ENCODE measurements at places on chromosomes 7 and 10.

- no peak for DNase-seq
These were observed 72.4 kb downstream of the AUTS2 start for GRCh38 chr7:69670701-69671100.

DNA sequence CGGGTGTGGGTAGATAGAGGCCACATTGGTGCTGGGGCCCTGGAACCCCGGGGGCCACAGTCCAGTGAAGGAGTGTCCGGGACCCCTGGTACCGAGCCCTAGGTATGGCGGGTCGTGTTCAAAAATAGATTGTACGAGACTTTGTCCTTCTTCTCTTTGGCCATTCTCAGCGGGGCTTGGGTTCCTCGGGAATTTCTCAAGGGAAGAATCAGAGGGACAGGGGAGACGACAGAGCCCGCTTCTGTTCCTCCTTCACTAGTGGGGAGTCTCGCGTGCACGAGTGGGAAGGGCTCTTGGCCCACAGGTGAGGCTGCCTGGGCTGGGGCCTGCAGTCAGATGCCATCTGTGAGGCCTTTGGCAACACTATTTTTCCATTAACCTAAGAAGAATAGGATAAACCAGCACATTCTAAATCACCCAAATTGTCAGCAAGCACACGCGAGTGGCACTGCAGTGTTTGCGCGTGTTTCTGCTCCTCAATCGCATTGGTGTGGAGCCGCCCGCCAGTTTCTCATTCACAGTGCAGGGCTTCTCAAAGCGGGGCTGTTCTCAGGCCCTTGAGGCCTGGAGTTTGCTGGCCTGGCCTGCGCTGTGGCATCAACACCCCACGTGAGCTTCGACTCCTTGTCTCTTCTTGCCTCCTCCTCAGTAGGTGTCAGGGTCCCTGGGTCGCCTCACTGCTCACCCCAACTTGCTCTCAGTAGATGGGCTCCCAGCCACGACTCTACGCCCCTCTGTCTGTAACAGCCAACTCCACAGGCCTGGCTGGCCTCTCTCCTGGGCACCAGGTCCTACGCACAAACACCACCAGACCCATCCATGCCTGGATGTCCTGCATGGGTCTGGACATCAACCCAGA lies 187.6 kb upstream of the SHH start:
- DNase-seq, result no peak

GRCh38 chr10:91220954-91221675 lies 652 bp downstream of the PCGF5 start:
- DNase-seq, result no peak

DNA sequence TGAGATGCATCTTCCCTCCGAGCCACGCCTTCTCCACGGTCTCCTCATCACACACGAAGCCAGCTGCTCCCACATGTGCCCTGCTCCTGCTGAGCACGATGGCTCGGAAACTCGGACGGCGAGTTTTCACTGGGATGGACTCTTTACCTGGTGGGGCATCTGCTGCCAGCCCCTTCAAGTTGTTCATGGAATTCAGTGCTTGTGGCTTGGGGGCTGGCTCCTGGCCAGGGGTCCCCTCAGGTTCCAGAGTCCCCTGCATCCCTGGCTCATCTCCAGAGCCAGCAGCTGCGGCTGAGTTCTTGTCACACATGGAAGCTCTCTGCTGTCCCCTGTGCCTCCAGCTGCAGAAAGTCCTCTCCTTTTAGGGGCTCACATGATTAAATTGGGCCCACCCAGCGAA lies 654.0 kb downstream of the SDK1 start:
- no peak for DNase-seq

GRCh38 chr10:122331615-122332446 lies 42.7 kb upstream of the PLEKHA1 start:
- no peak for DNase-seq

- DNase-seq, result no peak
These were observed 323.3 kb upstream of the KAT6B start for GRCh38 chr10:74502963-74503608.

DNA sequence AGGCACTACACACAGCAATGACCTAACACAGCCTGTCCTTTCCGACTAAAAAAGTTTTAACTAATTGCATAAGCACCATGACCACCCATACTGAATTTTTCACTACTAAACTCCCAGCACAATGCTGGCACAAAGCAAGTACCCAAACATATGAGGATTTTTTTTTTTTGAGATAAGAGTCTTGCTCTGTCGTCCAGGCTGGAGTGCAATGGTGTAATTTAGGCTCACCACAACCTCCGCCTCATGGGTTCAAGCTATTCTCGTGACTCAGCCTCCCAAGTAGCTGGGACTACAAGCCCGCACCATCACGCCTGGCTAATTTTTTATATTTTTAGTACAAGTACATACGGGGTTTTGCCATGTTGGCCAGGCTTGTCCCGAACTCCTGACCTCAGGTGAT lies 5.1 kb downstream of the UBE2H start:
- no peak for DNase-seq

DNA sequence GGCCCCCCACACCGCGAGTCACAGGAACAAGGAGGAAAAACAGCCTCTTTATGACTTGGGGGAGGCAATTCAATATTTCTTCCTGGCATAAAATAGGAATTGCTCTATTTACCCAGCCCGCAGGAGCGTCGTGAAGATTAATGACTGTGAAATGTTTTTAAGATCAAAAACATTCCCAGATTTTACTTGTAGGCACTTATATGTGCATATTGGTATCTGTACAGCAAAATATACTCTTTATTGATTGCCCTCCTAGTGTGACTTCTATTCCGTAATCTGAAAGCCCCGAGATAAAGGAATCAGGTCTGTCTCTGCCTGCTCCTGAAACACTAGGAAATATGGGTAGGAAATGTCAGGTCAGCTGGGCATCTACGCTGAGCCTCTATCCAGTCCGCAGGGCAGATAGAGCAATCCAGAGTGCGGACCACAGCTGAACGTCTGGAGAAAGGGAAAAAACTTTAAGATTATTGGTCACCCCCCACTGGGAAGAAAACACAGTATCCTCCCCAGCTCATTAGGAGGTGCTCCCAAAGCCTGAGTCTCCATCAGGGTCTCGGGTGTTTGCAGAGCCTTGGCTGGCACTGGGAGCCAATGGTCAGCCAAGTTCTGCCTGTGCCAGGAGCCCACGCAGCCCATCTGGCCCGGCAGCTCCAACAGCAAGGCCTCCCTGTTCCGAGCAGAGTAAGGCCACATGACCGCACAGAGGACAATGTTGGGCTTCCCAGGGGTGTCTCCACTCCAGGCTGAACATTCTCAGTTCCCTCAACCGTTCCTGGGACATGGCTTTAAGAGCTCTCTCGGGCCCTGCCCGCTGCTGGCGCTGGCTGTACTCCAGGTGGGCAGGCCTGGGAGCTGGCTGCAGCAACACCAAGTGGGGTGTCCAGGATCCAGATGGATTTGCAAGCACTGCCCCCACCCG lies 7.7 kb downstream of the CTBP2 start:
- DNase-seq, result no peak
